ENCODE measurements at places on chromosomes 16 and 17.

DNA sequence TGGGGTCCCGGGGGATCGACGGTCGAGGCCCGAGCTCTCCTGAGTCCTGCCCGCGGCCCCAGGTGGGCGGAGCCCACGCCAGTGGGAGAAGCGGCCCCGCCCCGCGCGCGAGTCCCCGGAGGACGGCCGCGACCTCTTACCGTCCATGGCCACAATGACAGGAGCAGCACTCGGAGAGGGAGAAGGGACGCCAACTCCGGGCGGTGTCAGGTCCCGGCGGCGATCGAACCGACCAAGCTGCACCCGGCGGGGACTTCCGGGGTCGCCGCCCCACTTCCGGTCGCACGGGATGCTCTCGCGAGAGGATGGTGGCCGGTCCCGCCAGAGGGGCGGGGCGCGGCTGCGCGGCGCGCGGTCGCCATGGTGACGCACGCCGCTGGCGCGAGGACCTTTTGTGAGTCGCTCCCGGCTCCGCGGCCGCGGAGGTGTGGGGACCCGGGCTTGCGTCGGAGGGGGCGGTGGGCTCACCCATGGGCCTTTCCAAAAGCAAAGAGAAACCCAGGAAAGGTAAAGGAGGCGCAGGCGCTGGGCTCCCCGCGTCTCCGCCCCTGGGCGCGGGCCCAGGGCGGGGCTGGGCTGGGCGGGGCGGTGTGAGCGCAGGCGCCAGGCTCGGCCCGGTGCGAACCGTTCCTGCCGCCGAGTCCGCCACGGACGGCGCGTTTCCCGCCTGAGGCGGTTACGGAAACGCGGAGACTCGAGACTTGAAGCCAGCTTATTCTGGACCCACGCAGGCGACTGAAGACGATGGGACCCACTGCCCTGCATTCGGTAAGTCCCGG lies at the start of the genes CHMP1A and SPATA33:
TSS of gene CHMP1A (minus strand) at position 267 of the 779 bp plus-strand sequence. CDS start at position 147, 120 bp downstream.
TSS of gene SPATA33 (plus strand) at position 395 of the 779 bp plus-strand sequence. CDS start at position 471, 76 bp downstream.
- peak; percentile 90 for DNase-seq

DNA sequence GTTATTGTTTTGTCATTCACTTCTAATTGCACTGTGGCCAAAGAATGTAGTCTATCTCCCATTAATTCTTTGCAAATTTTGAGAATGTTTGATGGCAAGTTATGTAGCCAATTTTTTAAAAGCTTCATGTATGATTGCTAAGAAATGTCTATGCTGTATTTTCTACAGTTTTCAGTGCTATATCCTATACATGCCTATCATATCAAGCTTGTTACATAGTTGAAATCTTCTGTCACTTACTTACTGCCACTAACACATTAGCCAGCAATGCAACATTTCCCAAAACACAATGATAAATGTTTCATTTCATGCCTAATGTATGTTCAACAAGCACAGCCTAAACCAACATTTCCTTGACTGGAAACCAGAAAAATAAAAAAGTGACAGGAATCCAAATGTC lies 292.4 kb upstream of the AXIN2 start:
- DNase-seq = no peak

GRCh38 chr17:55641676-55642081 lies 81.0 kb downstream of the TMEM100 start:
- DNase-seq = peak; percentile 20

DNA sequence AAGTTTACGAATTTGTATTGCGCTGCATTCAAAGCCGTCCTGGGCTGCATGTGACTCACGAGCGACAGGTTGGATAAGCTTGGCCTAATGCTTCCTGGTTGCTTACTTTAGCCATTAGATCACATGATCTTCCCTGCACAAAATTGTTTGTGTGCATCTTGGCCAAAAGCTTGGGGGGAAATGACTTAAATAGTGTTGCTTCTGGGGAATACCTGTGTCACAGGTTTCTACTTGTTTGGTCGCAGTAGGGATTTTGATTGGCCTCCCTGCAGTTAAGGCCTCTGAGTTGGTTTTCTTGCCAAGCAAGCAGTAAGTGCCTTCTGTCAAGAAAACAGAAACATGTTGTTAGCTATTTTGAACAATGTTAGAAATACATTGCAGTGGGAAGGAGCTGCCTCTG lies 39.6 kb upstream of the DUSP14 start:
- DNase-seq = no peak

- DNase-seq = no peak
Measured at GRCh38 chr17:21772321-21772720, 80.0 kb downstream of the KCNJ18 start.

Measured in progenitor cell of endocrine pancreas (in vitro differentiated cells).